ENCODE measurements at places on chromosomes 3 and 15.

DNA sequence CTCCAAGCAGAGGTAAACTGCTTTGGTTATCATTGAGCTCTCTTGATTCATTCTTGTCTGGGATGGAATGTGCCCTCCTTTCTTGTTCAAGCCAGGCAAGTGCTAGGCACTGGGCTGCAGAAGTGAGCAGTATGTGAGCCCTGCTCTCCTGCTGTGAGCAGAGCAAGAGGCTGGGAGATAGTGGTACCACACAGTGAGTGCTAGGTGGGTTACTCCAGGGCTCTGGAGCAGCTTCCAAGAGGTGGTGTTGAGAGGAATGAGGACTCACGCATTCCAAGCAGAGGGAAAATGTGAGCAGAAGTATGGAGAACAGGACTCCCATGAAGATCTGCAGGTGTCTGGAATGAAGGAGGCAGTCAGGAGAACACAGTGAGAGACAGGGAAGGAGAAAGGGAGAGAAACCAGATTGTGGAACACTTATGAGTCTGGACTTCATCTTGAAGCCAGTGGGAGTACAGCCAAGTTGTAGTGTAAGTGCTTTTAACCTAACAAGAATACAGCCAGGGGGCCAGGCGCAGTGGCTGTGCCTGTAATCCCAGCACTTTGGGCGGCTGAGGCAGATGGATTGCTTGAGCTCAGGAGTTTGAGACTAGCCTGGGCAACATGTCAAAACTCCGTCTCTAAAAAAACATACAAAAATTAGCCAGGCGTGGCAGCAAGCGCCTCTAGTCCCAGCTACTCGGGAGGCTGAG, 199.9 kb upstream of the CTDSPL start:
- DNase-seq = no peak

GRCh38 chr3:33636125-33636850, 81.8 kb downstream of the CLASP2 start:
- no peak for DNase-seq

DNA sequence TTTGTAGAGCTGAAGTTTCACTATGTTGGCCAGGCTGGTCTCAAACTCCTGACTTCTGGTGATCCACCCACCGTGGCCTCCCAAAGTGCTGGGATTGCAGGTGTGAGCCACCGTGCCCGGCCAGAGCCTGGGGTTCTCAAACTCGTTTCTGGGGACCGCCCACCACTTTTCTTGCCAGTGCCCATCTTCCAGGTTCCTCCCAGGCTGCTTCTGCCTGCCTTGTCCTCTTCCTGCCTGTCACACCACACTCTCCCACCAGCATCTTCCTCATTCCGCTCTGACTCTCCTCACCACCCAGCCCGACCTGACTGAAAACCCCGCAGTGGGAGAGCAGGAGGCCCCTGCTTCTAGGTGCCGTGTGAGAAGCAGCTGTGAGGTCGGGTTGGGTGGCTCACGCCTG, 3.1 kb upstream of the DYNLT2B start:
- no peak for DNase-seq

GRCh38 chr3:72974956-72975355, 21.7 kb upstream of the PPP4R2 start:
- no peak for DNase-seq

DNA sequence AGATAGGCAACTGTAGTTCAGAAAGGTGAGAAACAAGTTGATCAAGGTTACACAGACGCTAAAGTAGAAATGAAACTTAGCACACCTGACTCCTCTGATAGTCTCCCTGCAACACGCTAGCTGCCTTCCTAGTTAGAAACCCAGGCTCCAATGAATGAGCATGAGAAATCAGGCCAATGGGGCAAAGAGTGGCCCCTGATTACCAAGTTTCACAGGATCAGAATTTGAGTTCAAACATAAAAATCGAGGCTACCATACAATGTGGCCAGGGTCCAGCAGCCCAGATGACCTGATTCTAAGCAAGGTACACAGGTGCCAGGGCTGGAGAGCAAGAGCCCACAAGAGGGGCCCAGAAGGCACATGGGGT, 7.7 kb downstream of the PLD1 start:
- no peak for DNase-seq

DNA sequence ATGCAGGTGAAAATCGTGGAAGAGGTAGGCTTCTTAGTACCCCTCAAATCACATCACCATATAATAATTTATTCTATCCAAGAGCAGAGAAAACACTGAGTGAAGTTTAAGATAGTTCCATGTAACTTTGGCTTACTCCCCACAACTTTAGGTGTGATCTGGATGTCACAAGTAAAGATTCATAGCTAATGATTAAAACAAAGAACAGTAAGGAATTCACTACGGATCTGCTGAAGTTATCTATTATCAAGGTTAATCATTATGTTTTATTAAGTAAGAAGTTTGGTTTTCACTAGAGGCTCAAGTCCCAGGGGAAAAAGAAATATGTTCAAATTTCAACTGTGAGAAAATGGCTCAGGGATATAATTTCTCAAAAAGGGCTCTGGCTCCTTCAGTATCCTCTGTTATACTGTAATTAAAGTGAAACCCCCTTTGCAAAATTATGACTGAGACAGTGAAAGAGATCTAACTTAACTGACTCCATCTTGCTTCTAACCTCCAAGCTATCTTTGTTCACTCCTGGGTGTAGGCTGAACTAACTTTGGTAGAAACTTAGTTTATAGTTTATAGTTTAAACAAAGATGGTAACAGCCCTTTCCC, 17.1 kb downstream of the CD80 start:
- no peak for DNase-seq

DNA sequence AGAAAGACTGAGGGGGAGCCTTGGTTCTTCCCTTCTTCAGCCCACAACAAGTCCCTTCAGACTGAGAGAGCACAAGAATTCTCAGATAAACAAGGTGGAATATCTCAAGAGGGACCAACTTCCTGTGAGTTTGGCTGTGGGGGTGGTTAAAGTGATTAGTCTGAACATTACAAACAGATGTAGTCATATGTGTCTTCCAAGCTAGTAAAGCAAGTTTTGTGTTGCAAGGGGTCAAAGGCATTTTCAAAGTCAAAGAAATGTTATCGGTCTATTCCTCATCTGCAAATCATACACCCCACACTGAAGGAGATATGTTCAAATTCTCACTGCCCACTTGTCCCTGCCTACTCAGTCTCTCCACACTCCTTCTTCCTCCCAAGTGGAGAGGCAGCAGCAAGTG, 242.5 kb downstream of the FAM43A start:
- DNase-seq = no peak

- no peak for DNase-seq
Measured at GRCh38 chr15:88542342-88542733, 4.1 kb downstream of the DET1 start.

- no peak for DNase-seq
Measured at GRCh38 chr3:44033123-44033522, 208.6 kb upstream of the TOPAZ1 start.

GRCh38 chr15:46129145-46129544, 494.3 kb downstream of the SQOR start:
- DNase-seq = no peak

GRCh38 chr15:33846862-33847261, 121.4 kb upstream of the CHRM5 start:
- no peak for DNase-seq

DNA sequence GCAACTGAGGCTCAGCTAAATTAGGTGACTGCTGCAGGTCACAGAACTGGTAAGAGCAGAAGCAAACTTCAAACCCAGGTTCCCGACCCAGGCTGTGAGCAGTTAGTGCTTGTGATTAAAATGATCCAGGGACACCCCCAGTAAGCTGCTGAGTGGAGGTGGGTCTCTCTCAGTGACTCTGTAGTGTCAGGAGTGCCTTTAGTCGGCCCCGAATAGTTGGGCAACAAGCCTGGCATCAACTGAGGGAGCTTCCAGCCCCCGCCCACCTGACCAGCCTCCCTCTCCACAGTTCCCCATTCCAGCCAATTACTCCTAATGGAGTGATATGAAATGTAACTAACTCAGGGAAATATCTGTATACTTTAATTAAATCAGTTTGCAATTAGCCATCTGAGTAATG, 168.0 kb upstream of the SMAD3 start:
- no peak for DNase-seq

GRCh38 chr15:56838085-56838484, 80.4 kb upstream of the TCF12 start:
- DNase-seq = no peak

DNA sequence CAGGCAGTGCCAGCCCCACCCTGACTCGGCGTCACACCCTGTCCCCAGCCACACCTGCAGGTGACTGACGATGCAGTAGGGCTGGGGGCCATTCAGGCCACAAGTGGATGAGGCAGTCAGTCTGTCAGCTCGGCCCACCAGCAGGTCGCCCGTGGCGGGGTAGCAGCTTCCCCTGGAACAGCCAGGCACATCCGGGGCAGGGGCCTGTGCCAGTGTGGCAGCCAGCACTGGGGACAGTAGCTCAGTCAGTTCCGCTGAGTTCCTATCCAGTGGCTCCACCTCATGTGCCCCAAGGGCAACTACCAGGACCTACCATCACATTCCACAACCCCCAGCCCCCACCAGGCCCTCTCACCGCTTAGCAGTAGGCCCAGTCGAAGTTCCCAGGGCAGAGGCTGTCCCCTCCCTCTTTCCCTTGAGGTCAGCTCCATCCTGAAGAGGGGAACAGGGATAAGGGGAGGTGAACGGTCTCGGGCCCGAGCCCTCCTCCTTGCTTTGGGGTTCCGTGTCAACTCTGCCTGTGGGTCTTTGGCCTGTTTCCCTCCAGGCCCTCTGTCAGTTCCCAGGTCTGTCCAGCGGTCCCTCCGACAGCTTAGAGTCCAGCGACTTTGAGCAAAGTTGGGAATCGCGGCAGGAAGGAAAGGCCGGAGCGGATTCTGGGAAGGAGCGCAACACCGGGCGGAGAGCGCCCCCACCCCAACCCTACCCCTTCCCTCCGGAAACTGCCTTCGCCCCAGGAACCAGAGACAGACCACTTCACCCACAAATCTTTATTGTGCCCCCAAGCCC, at the start of gene LAMB2:
Gene LAMB2 (minus strand): TSS at position 614 of the 789 bp plus-strand sequence. CDS start 183 bp downstream, at position 431.
- DNase-seq = no peak

DNA sequence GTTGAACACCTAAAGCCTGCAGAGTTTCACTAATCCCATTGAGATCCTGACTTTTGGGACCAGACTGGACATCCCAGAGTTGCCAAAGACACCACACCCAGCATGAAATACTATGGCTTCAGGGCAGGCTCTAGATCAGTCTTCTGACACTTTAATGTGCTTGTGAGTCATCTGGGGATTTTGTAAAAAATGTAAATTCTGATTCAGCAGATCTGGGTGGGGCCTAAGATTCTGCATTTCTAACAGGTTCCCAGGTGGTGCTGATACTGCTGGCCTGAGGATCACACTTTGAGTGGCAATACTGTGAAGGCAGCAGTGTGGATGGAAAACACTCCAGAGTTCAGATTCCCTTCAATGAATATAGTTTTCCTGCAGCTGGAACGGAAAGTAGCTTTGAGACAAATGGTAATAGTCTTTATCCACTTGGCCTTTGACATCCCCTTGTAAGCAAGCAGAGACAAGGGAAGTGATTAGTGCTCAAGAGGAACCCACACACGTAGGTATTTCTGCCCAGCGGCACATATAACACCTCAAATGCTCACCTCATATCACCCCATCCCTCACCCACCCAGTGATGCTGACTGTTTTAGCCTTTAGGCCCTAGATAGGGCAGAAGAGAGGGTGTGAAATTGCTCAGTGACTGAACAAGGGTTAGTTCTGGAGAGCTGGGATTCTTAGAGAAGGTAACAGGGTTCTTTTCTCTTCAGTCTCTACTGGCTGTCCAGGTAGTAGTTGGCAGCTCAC, 51.5 kb upstream of the GSK3B start:
- no peak for DNase-seq

DNA sequence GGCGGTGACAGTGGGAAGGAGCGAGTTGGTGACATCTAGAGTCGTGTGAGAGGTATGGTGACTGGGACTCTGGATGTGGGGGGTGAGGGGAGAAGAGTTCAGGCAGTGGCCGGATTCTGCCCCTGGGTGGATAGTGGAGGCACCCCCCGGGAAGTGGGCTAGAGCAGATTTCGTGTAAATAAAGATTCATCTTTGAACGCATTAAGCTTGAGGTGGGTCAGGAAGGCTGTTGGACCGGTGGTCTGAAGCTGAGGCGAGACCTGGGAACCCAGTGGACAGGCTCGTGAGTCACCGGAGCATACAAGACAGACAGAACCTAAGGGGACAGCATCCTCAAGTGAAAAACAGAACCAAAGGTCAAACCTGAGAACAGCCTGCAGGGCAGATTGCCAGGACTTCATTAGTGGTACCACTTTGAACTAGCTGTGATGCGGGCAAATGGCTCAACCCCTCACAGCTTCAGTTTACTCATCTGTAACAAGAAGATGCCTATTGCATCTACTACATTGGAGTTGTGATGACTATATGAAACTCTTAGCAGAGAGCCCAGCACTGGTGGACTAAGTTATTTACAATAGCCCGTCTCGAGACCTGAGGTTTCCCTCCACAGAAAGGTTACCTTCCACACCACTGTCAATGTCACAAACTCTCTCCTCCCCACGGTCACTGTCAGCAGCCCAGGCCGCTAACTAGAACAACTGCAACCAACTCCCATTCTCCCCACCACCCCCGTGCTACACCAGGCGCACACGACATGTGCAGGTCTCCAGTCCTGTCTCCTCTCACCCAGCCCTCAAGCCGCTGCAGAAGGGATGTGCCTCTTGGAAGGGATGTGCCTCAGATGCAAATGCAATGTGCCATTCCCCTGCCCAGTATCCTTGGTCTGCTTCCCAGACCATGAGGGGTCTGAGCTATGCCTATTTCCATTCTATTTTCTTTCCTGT, 901 bp upstream of the CLN6 start:
- no peak for DNase-seq

DNA sequence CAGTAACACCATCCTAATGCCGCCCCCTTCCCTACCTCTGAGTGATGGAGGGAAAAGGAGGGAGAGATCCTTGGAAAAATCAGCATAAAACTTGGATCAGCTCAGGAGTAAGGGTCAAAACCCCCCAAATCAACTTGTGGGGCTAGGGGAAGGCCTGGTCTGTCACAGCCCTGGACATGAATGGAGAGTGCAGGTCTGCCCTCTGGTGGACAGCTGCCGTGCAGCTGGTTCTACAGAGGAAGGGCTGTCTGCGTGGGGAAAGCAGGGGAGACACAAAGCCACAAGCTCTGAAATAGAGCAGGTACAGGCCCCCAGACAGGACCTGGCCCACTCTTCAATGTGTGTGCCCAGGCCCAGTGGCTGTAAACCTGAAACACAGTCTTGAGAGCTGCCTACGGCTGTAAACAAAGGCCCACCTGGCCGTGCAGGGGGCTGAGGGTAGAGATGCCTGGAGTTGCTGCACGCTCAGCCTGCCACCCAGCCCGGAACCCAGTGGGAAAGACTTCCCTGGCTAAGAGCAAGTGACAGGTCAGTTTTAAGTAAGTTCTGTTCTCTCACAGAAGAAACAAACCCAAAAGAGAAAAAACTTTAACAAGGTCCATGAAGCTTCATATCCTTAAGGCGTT, 16.4 kb downstream of the CLK3 start:
- peak; percentile 12 for DNase-seq

DNA sequence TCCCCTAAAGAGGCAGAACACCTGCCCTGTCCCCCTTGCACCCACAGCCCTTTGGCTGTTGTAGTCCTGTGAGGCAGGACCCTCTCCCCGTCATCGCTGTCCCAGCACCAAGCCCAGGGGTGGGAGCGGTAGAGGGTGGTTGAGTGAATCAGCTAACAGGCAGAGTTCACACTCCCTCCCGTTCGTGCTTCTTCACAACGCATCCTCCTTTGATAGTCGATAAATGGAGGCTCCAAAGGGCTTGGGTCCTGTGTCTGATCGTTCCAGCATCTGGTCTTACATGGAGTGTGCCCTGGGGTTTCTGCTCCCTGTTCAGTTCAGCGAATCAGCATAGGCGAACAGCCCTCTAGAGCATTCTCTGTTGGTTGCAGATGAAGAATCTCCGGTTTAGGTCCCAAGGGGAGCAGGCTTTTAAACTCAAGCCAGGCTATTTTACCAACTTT, 820 bp upstream of the HMCES start:
- no peak for DNase-seq

Measured in activated CD4-positive, CD25-positive, alpha-beta regulatory T cell (primary cell).